ENCODE measurements at places on chromosomes 6 and 20.

DNA sequence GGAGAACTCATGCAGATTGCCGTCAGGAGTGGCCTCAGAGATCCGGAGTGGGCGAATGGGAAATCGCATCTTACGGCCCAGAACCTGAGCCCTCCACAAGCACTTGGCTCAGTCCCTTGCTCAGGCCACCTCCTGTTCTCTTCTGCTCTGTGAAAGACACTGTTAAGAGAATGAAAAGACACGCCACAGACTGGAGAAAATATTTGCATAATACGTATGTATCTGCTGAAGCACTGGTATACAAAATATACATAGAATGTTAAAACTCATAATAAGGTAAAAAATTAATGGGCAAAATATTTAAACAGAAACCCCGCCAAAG, 838 bp upstream of the POM121L2 start:
- no peak for DNase-seq

DNA sequence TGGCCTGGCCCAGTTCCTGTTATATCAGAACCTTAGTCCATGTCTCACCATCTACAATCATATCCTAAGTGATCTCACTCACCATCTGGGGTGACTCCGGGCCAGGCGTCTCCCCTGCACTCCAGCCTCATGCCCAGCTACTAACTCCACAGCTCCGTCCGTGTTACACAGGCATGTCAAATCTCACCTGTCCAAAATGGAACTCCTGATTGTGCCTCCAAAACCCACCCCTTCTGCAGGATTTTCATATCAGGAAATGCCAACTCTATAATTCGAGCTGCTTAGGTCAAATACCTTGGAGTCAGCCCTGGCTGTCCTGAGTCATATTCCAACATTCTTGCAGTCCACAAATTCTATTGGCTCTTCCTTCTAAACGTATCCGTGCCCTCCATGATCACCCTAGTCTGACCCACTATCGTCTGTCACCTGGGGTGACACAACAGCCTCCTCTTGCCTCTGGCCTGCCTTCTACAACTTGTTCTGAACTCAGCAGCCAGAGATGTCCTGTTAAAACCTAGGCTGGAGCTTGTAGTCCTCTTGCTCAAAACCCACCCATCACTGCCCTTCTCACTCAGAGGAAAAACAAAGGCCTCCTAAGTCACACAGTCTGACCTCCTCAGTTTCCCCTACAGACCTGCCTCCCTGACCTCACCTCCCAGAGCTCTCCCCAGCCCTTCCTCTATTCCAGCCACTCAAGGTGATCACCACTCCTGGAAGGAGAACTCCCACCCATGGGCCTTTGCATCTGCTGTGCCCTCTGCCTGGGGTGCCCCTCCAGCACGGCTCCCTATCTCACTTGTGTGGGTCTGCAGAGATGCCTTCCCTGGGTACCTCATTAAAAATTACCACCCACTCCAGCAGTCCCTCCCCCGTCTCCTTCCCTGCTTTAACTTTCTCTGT, 85.3 kb upstream of the SIRPA start:
- no peak for DNase-seq

DNA sequence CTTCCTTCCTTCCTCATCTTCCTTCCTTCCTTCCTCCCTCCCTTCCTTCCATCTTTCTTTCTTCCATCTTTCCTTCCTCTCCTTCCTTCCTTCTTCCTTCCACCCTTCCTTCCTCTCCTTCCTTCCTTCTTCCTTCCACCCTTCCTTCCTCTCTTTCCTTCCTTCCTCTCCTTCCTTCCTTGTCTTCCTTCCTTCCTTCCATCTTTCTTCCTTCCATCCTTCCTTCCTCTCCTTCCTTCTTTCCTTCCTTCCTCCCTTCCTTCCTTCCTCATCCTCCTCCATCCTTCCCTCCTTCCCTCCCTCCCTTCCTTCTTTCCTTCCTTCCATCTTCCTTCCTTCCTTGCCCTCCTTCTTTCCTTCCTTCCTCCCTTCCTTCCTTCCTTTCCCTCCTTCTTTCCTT, 361.4 kb upstream of the TSHZ2 start:
- no peak for DNase-seq

GRCh38 chr20:64071341-64072332, 7.7 kb downstream of the RGS19 start:
- no peak for DNase-seq

GRCh38 chr6:110816677-110817076, 1.4 kb upstream of the CDK19 start:
- no peak for DNase-seq

DNA sequence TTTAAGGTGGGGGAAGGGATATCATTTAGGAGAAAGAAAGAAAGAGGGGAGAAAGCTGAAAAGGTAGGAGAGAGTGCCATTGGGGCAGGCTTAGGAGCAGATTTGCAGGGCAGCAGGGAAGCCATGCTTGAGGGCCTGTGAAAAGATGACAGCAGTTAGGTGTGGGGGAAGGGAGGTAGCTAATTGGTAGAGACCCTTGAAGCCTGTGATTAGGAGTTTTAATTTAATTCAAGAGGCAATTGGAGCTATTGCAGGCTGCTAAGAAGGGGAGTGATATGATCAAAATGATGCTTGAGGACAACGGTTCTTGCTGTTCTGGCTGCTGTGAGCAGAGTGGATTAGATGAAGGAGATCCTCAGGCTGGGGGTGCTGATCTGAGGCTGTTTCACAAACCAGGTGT, 24.5 kb upstream of the SEC63 start:
- no peak for DNase-seq

DNA sequence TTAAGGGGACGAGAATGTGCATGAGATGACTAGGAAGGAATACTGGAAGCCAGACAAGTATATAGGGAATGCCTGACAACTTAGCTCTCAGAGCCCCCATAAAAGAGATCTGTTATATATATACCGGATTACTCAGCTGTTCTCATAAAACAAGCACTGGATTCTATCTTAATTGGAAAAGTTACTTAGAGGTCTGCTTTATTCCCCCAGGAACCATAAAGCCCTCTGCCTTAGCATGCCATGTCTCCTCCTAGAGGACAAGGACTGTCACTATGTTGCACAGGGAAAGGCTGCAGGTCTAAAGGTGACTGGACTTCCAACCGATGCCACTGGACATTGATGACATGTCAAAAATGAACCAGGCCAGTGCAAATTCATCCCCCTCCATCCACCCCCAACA, 6.4 kb downstream of the EXOC2 start:
- DNase-seq: no peak

- no peak for DNase-seq
These were observed 4.6 kb downstream of the C6orf58 start for GRCh38 chr6:127581576-127581975.

- DNase-seq: no peak
These were observed 56.3 kb upstream of the TULP1 start for GRCh38 chr6:35569011-35569461.

DNA sequence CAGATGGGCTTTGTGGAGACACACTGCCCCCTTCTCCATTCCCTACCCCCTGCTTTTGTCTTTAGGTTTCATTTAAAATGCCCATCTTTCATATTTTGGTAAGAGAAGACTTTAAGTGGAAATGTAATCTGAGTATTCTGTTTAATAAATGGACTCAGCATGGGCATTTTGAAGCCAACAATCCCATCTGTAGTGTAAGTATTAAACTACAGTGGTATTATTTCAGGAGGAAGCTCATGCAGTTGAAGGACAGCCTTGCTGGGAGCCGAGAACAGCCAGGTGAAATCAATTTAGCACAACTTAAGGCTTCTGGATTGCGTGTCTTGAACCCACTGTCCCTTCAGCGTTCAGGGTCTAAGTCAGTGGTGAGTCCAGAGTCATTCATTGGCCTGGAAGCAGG, 63.5 kb downstream of the AKAP12 start:
- DNase-seq: no peak

DNA sequence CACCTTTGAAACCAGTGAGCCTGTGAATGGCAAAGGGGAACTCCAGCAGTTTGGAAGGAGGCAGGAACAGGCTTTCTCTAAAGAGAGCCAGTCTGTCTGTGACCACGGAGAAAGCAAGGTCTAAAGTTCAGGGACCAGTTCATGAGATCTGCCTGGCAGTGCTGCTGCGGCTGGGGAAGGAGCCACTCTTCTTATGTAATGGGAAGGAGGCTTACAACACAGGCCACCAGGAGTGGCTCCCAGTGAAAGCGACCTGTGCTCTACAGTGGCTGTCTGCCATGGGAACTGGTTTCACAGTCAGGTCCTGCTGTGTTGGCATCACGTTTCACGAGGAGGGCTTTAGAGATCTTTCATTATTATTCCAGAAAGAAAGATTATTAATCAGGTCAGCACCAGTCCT, 291.9 kb upstream of the PRDM1 start:
- DNase-seq: no peak

DNA sequence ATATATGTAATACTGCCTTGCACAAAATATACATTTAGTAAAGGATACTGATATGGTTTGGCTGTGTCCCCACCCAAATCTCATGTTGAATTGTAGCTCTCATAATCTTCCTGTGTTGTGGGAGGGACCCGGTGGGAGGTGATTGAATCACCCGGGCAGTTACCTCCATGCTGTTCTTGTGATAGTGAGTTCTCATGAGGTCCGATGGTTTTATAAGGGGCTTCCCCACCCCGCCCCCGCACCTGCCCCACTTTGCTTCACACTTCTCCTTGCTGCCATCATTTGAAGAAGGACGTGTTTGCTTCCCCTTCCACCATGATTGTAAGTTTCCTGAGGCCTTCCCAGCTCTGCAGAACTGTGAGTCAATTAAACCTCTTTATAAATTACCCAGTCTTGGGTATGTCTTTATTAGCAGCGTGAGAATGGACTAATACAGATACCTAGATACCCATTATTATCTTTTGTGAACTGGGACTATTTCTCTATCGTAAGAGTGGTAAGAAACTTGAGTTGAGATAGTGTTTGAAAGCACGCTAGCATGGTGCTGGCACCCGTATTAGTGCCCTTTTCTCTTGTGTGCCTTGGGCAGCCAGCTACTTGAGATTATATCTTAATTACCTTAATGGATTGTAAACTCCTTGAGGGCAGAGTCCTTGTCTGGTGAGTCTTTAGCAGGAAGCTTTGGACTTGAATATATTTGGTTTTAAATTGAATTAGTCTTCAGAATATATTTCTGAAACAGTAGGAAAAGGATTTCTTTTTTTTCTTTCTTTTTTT, 25.6 kb downstream of the TOP1 start:
- DNase-seq: no peak

DNA sequence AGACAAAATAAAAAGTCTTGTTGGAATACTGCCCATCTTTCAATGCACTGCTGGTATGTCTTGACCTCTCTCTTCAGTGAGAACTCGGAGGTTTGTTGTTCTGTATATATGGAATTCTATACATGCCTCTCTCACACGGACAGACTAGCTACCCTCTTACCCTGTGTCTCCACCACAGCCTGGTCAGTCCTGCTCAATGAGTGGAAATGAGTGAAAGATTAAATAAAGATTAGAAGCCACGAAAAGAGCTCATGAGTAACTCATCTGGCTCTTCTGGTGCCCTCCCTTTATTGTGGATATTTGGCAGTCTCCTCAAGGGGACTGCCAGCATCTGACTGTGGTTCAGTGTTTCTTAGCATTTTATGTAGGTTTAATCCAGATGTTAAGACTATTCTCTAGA, 262.8 kb upstream of the MAP3K7 start:
- DNase-seq: no peak

DNA sequence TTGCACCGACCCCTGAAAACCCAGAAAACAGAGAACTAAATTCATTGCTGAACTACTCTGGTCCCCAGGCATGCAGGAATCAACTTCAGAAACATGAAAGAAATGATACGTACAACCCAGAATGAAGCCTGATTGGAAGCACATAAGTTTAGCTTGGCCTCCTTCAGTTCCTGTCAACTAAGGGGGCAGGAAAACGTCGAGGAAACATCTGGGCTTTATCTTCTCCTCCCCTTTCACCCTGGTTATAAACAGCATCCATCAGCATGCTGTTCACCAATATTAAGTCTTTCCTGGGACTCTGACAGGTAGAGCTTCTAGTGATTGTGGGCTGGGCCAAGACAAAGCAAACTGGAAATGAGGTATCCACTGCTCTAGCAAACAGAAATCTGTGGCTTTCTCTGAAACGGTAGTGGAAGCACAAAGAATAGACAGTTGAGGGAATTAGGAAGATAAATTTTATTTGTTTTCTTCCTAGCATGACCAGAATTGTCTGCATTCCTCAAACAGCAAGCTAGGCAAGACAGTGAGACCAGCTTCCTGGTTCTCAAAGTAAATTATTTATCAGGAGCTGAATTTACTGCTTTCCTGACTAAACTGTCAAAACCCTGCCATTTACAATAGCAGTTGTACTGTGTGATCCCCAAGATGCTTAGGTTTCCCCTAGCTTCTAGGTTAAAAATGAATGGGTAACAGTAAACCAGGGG, 134.4 kb downstream of the PTPRT start:
- DNase-seq: no peak

DNA sequence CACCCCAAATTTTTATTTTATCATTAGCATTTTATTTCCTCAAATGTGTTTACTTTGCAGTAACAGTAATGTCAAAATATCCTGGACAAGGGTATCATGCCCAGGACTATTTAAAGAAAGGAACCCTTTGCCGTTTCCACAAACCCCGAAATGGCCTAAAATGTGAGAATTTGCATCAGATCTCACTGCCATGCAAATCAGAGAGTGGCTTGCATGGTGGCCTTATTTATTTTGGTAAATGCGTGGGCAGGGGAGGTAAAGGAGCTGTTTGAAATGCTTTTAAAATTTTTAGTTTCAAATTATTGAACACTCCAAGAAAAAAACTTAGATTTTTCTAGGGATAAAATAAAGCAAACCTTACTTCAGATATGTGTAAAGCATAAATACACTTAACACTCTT, 43.8 kb downstream of the ADAT2 start:
- DNase-seq: no peak

DNA sequence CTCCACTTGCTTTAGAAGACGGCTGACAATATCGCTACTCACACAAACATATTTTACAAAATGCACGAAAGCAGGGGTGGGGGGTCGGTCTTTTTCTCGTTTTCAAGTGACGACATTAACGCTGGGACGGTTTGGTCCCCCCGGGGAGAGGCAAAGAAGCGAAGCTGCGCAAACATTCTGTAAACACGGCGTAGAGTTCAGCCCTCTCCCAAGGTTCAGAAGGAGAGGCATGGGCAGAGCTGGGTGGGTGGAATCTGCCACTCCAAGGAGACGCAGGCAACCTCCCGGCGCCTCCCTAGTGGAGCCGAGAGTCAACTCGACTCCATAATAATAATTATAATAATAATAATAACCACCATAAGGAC, 2.4 kb downstream of the NKX2-2 start:
- no peak for DNase-seq
